GM04503 (cell line): ENCODE measurements at places on chromosomes 12 and 14.

- no peak for DNase-seq
These were observed 1035.1 kb downstream of the TRHDE start for GRCh38 chr12:73307260-73307659.

DNA sequence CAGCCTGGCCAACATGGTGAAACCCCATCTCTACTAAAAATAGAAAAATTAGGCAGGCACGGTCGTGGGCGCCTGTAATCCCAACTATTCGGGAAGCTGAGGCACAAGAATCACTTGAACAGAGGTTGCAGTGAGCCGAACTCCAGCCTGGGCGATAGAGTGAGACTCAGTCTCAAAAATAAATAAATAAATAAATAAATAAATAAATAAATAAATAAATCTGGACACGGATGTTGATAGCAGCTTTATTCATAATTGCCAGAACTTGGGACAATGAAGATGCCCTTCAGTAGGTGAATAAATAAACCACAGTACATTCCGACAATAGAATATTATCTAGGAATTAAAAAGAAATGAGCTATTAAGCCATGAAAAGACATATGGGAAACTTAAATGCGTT lies 31.1 kb downstream of the TMEM30B start:
- no peak for DNase-seq

DNA sequence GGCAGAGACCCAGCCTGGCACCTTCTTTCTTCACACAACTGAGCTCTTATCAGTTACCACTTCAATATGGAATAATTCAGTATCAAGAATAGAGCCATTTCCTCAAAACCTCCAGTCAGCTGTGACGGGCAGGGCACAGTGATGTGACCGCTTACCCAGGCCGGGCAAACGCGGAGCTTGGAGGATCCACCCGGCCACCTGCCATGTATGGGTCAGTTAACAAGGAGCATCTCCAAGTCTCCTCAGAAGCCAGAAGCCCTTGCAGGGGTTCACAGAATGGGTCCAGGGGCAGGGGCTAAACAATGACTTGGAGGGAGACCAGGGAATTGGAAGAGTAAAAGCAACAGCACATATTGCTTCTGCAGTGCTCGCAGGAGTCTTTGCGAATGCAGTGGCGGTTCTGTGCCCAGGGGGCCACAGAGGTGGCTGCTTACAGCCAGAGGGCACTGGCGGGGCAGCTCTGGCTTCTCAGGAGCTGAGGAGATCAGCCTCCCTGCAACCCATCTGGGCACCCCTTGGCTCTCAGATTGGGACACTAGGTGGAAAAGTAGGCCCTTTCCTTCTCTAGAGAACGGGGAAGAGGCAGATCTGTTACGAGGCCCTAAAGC lies 162.3 kb downstream of the CALM1 start:
- no peak for DNase-seq

- DNase-seq: peak; percentile 98
These were observed 15.8 kb downstream of the CD9 start for GRCh38 chr12:6215932-6216494.

DNA sequence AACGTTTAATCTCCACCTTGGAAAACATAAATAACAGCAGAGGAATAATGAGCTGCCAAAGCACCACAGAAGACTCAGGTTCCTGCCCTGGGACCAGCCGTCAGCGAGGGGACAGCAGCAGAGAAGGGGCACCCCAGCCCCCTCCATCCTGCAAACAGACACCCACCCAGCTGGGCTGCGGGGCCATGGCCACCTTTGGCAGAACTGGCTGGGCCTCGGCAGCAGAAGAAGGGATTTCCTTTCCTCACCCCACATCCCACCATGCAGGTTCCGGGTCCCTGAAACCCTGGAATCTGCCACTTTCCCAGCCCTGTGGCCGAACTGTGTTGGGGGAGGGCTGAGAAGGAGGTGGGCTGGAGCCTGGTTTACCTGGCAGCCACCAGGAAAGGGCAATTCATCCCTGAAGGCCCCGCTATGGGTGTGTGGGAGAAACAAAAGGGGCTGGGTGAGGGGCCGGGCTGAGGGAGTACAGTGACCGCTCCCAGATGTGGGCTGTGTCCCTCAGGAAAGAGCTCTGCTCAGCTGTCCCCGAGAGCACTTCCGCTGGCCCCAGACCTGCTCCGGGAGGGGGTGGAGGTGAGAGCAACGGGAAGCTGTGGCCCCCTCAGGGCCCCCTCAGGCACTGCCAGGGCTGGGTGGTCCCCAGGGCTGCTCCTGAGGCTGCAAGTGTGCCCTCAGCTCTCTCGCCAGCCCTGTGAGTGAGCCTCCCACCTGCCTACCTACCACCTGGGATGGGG lies 3.8 kb downstream of the PGF start:
- DNase-seq: no peak

- no peak for DNase-seq
These were observed 9.3 kb downstream of the TPCN1 start for GRCh38 chr12:113230315-113231234.

GRCh38 chr12:102009796-102010195 lies 52.0 kb downstream of the WASHC3 start:
- no peak for DNase-seq

DNA sequence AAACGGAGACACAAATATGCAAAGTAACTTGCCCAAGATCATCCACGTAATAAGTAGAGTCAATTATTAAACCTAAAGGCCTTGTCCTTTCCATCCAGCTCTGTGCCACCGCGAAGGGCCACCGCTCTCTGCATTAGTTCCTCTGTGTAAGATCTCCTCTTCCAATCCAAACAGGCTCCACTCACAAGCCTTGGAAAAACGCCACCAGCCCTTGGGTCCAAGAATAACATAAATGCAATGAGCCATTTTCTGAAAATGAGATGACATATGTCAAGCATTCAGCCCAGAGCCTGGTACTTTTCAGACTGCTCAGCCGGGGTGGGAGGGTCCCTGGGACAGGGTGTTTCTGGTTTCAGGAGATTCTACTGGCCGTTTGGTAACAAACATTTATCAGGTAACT lies 30.0 kb downstream of the DGLUCY start:
- DNase-seq: no peak

DNA sequence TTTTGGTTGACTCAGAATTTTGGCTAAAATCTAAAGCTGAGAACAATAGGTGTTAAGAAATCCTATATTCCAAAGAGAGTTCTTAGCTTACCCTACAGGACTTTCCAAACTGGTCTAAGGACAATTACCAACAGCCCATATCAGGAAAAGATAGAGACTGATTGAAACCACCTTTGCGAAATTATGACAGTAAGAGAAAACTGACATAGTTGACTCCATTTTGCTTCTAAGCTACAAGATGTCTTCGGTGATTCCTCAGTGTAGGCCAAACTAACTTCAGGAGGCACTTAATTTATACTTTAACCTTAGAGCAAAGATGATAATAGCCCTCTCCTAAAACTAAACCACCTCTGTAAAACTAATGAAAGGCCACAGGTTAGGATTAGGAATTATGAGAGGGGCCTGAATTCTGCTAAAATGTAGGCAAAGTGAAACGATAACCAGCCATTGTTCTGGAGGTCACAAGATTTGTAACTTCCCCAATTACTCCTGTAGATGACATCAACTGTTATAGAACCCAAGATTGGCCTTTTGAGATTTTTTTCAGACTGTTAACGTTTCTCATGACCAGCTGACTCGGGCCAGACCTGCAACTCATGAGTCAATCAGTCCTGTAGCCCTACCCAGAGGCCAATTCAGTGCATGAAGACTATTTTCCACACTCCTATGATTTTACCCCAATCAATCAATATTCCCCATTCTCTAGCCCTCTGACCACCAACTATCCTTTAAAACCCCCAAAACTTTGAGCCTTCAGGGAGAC lies 43.0 kb downstream of the KLRG1 start:
- no peak for DNase-seq

DNA sequence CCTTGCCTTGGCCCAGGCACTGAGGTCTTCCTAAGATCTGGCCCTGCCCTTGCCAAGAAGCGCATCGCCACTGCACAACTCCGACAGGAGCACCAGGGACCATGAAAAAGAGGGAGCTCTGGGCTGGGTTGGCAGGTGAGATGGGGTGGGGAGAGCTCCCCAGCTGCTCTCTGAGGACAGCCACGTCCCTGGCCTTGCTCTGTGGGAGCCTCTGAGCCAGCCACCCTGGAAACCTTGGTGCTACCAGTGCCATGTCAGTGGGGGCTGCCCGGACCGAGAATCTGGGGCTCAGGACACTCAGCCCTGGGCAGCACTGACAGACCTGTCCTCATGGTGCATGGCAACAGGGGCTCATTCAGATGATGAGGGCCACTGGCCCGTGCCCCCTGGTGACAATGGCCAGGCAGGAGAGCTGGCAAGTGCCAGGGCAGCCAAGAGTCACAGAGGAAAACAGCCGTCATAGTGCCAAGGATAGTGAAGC lies 134.8 kb downstream of the ZFP36L1 start:
- no peak for DNase-seq

DNA sequence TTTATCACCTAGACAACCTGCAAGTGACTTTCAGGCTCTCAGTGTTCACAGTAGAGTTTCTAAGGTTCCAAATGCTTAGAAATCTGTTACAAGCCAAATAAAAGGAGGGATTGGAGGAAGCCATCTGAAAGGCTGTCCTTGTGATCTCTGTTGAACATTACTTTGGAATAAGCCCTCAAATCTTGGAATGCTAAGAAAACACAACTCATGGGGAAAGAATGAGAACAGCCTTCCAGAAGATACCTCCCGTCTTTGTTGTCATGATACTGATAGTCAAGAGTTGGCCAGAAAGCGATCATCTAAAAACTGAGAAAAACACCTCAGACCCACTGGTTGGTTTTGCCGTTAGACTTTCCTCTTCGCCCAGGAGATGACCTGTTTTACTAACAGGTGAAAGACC lies 44.4 kb upstream of the KCNK13 start:
- peak; percentile 3 for DNase-seq

GRCh38 chr12:82089369-82090121 lies 268.6 kb downstream of the CCDC59 start:
- no peak for DNase-seq

DNA sequence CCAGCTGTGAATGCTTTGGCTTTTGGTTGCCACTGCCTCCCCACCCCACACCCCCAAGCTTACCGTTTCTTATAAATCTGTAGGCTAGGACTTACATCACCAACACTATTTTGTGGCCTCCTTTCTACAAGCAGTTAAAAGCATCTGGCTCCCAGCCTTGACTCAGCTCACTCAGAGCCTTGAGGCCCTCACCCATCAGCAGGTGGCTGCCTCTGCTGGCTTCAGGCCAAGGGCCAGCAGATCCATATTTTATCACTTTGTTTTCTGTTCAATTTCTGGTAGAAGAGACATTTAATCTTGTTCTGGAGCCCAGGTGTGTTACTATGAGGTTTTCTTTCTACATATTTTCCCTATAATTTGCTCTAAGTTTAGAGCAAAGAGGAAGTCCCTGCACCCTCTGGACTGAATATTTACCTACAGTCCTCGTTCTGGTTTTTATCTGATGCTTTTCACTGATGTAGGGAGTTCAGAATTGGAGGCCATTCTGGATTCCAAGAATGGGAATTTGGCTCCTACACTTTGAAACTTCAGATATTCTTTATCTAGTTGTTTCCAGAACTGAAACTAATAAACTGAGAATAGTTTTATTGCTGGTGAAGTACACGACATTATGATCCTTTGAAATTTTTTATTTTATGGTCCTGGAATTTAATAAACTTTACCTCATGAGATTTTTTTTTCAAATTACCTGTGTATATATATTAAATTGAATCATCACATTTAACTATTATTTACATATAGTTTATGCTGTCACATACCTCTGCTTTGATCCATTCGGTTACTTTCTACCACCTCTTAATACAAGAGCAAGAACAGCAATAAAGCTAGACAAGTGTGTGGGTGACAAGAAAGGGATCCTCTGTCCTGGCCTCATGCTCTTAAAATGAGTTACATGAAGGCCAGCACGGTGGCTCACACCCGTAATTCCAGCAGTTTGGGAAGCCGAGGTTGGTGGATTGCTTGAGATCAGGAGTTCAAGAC lies 22.2 kb downstream of the PLBD1 start:
- DNase-seq: no peak

- no peak for DNase-seq
These were observed 113.8 kb downstream of the KCNK10 start for GRCh38 chr14:88209273-88209672.

DNA sequence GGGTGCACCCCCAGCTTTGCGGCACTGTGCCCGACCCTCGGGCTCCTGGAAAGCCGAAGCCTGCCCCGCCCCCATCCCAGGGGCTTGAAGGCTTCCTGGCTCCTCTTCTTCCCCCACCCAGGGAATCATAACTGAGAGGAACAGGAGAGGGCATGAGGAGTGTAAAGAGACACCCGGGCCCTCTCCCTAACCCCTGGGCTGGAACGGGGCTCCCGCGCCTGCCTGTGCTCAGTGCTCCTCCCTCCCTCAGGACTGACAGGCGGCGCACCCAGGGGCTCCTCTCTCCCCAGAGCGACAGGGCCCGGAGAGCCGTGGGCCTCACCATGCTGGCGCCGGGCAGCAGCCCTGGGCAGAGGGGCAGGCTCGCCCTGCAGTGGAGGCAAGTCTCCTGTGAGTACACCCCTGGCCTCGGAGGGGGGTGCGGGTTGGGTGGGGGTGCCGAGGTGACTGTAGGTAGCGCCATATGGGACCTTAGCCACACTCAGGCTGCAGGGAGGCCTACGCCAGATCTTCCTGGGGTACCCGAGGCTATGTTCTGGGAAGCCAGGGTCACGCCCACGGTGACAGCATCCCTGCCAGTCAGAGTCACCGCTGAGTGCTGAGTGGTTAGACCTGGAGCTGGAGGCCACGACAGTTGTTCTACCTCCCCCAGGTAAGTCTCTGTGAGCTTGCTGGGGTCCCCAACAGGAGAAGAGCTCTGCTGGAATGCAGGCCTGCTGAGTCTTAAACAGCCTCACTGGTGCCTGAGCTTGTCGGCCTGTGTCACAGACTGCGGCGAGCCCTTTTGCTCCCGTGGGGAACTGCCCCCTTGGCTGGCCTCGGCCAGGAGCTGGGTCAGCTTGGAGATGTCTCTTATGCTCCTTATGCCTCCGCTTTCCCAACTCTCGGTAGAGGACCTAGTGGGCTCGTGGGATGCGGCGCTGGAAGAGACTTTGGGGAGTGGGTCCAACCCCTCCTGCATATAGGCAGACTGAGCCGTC lies 7.8 kb downstream of the LRTM2 start:
- no peak for DNase-seq

DNA sequence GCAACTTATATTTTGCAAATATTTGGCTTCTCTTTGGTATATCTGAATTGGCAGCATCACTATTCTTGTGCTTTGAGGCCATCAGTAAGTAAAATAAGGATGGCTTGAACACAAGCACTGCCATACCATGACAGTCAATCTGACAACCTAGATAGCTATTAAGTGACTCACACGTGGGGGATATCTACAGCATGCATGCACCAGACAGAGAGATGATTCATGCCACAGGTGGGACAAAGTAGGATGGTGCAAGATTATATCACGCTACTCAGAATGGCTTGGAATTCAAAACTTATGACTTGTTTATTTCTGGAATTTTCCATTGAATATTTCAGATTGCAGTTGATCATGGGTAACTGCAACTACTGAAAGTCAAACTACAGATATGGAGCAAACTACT lies 675.6 kb upstream of the MDGA2 start:
- DNase-seq: no peak

DNA sequence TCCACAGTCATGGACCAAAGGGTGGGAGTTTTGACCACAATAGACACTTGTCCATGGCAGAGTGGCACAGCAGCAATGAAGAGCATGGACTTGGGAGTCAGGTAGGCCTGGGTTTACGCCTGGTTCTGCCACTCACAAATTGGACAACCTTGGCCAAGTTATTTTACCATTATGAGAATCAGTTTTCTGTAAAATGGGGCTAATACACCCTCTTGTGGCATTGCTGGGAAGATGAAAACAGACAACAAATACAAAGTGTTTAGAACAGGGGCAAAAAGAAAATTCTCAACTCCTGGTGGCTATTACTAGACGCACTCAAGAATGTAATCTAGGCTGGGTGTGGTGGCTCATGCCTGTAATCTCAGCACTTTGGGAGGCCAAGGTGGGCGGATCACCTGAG lies 2.6 kb downstream of the C12orf43 start:
- DNase-seq: no peak
